Inflammatory macrophage (primary cell): ENCODE measurements at places on chromosomes 5 and 9.

DNA sequence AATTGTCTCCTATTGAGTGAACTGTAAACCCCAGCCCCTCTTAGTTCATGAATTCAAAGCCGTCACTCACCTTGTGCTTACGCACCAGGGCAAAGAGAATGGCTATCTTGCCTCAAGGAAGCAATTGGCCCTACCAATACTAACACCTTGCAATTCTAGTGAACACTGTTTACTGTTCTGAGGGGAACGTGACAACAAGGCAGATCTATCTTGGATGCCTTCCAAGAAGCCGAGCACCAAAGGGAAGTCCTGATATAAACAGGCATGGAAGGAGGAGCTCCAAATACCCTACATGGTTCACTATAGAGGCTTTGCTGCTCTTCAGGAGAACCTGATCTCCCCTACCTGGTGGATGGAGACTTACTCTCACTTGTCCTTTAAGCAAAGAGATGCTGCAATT lies 1.7 kb upstream of the PLPPR1 start:
- DNase-seq, result no peak

- DNase-seq, result no peak
Observed at GRCh38 chr5:142621227-142621626, 64.7 kb downstream of the FGF1 start.

DNA sequence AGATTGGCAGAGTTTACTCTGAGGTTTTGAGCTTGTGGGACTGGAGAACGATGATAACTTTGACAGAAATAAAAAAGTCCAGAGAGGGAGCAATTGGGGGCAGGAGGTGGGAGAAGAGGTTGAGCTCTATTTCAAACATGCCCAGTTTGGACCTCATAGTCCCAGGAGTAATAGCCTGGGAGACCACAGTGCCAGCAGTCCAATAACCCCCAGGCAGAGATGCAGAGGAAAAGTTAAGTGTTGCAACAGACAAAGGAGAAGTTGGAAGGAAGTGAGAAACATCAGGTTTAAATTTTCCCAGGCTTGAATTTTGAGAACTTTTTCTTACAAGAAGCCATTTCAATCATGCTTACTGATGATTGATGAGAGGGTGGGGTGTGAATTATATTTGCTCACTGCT lies 117.0 kb upstream of the GHR start:
- DNase-seq, result no peak

DNA sequence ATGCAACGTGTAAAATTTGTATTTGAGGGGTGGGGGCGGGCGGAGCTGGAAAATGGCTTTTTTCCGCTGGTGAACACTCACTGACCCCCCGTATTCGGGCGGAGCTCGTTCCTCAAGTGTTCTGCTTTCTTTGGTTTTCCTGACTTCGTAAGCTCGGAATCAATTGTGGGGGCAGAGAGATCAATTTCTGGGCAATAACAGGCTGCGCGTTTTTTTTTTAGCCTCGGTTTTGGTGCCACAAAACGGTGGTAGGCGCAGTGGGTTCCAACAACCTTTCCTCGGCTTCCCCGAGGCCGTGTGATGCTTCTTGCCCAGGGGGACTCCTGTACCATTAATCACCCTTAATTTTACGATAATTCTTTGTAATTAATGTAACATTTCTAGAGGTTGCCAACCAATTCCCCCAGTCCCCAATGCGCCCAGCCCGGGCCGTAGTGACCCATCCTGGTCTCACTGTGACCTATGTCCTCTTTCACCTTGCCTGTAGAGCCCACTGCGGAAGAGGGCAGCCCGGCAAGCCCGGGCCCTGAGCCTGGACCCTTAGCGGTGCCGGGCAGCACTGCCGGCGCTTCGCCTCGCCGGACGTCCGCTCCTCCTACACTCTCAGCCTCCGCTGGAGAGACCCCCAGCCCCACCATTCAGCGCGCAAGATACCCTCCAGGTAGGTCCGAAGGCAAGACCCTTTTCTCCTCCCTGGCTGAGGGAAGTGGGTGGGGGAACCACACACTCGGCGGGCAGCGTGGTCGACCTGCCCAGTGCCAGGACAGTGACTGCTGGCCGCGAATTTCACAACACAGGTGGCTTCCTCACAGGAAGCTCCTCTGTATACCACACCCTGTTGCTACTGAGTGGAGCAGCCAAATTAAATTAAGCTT lies 3.7 kb downstream of the NR4A3 start:
- DNase-seq, result no peak

DNA sequence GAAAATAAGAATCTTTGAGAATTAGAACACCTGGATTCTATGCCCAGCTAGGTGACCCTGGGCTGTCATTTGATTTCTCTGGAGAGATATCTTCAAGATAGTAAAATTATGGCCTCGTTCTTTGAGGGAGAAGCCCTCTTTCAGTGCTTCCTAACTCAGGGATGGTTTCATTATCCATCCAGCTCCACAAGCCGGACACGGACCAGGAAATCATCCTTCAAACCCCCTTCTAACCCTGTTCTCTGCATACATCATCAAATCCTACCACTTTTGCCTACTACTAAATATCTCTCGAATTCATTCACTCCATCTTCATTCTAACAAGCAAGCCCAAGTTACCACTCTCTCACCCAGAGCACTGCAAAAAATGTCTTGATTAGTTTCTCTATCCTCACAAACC lies 57.2 kb downstream of the MAPKAP1 start:
- DNase-seq, result no peak

- DNase-seq, result no peak
Observed at GRCh38 chr5:111691914-111692313, 65.1 kb downstream of the NREP start.

- DNase-seq, result no peak
Observed at GRCh38 chr5:139670369-139671095, 22.4 kb downstream of the CXXC5 start.

DNA sequence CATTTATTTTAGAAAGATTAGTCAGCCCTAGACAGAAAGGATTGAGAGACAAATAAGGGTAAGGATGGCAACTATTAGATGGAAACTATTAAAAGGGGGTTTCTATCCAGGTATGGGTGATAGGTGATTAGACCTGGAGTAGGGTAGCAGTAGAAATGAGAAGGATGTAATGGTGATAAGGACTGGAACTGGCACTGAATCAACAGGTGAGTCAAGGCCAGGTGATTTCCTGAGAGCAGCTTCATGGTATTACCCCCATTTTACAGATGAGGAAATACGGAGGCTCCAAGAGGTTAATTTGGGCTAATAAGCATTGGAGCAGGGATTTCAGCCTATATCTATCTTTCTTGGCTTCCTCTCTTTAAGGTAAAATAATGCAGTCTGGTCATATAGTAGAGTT lies 55.7 kb downstream of the CAST start:
- no peak for DNase-seq

DNA sequence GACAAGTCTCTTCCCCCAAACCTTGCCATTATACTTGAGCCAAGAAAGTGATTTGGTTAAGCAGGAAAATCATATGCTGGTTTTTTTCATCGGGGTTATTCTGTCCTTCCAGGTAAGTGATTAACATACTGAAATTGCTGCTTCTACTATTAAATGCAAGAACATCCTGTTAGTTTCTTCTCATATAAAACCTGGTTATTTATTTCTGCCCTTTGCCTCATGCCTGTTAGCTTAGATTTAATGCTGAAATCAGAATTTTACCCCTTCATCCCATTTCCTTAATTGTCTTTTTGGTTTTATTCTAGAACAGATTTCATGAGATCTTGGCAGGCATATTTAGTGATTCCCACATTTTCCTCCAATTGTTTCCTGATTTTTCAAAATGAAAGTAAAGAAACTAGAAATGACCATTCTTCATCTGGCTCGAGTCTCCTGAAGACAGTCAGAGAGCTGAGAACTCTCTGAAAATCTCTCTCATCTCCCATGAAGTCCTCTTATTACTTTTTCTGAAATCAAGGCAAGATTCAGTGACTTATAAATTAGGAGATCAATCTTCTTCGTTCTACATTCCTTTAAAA lies 132.9 kb downstream of the NFIB start:
- no peak for DNase-seq

- DNase-seq, result no peak
Observed at GRCh38 chr9:74498621-74499095, 1.5 kb downstream of the RORB start.

GRCh38 chr9:81629440-81629839 lies 59.9 kb downstream of the TLE1 start:
- DNase-seq, result no peak
